ENCODE measurements at places on chromosomes 7 and 10.

DNA sequence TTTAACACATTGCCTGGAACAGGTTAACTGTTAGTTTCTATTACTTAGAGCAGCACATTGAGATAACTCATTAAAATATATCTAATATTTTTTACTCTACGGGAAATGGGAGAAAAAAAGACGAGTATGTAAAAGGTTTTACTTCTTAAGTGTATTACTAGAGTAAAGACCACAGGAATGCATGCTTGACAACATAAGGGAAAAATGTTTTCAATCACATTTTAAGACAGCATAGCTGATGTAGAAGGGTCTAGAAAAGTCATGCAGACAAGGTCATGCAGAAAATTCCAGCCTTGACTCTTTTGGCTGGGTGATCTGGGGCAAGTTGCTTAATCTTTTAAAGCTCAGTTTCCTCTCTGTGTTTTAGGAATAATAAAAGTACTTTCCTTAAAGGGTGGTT is 806.2 kb downstream of the CNTNAP2 start:
- DNase-seq, result no peak

GRCh38 chr10:86753051-86753450 is 3.4 kb upstream of the BMPR1A start:
- DNase-seq, result no peak

DNA sequence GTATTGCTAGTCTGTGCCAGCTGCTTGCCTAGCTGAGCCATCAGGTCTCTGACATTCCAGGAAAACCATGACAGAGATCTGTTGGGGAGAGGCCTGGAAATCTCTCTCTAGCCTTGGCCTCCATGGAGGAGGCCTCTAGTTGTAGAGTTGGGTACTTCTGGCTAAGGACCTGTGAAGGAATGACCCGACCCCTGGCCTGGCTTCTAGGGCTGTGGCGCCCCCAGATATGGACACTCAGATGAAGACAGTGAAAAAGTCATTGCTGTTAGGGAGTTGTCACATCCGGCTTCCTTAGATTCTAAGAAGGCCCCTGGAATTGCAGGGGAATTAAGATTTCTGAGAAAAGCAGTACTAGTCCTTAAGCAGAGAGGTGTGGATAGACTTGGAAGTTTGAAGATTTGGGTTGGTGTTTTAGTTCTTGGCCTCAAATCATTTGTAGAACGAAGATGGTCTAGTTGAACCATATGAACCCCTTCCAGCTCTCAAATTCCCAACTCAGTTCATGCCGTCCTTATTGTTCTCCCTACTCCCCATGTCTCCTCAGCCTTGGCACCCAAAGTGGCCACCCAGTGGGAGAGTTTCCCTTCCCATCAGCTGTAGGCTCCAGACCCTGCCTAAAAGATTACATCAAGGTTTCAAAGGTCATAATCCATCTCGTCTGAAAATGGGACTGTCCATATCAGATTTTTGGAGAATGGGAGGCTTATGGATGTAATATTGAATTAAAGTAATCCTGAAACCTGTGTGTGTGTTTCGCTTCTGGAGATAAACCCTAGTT is 7.0 kb downstream of the HHEX start:
- no peak for DNase-seq

DNA sequence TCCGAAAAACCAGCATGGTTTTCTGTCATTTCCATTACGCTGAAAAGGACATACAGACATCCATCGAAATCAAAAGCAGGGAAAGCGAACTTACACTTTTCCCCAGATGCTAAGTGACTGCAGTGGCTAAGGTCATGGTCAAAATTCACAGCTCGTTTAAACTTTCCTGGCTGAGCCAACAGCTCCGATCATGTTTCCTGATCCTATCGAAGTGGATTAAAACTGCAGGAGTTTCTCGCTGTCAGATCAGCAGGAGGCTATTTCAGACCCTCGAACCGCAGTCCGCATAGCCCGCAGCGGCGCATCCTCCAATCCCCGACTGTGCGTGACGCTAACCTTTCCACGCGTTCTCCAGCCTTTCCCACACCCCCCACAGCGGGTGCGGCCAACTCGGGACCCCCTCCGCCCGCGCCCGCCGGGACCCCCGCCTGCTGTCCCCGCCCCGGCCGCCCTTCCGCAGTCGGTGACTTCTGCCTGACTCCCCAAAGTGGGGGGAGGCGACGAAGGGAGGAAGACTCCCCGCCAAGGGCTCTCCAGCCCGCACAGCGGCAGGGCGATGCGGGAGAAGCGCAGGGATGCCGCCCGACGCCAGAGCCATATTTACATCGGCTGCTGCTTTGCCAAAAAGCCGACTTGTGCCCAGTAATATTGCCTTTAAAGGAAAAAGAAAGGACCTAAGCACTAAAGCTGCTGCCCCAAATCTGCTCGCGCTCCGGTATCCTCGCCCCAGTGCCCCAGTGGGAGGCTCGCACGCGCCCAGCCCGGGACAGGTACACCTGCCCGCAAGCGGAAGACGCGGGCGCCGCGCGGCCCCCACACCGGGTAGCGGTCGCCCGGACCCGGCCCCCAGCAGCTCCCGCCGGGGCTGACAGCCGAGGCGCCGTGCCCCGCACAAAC is 1.2 kb downstream of the PIP4K2A start:
- no peak for DNase-seq

DNA sequence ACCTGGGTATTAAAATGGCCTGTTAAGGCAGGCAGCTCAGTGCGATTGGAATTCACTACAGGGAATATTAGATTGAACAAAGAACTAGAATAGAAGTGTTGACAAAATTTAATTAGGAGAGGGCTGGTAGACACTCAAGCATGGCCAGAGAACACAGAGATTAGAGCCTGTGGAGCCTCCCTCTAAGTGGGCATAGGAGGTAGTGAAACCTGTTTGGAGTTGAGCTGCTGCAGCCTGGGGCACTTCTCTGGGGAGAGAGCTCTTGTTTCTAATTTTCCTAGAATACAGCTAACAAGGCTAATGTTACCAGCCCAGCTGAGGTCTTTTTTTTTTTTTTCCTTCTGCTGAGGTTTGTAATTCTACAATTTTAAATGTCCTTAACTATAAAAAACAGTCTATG is 46.4 kb downstream of the TMEM168 start:
- DNase-seq, result no peak
